ENCODE measurements at places on chromosomes 1 and 21. TPM values are rescaled to one million over a fixed set of nuclear protein-coding genes. Genes with fewer than 3 reads are reported as not detected.

Gene EXOC8
- 14.4 TPM for total RNA-seq

DNA sequence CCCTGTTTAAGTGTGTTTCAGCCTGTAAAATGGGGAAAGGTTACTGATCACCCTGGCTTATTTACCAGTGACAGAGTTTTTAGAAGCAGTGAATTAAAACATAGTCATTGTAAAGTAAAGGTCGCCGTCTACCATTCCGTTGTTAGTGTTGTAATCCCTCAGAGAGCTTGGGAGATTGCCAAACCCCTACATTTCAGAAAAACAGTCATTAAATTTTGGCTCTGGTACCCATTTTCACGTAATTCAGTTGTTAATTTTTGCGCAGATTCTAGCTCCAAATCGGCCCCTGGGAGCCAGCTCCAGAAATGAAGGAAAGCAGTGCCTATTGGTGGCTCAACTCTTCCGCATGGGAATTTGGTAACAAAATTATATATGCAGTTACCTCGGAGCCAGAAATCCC, 127.7 kb upstream of the AJAP1 start:
- H3K27me3 ChIP-seq, result peaks cover 7% of the 10 kb centered on the region
- no peak overlapping the region for H3K4me3 ChIP-seq
- no peaks in the 10 kb centered on the region for H3K4me1 ChIP-seq

DNA sequence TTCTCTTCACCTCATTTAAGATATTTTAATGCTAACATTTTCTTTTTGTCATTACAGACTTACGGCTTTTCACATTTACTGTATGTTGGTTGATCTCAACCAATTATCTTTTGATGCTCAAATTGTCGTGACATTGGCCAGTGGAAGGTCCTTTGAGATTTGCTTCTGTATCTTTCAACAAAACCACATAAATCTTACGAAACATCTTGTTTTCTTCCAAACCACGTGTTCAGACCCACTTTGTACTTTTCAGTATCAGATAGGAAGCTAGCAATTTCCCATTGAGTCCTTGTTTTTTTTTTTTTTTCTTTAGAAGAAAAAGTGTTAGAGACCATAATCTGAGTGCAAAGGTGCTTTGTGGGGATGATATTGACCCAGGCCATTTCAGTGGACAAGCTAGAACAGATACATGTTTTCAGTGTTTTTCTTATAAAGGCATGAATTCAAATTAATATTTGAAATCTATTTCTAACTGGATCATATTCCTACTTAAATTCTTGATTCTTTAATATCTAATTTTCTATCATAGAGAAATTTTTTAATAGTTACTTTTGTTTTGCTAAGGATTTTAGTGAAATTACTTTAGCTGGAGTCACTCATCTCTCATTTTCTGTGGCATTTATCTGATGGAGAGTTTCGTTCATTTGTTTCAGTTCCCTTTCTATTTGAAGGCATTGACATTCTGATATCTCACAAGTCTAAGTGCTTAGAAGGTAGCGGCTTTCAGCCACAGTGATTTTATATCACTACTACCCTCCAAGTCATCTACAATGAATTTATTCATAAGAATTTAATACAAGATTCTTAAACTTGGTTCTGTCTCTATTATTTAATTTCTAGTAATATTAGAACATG, 26.7 kb downstream of the ATG4C start:
- no peak overlapping the region for H3K27ac ChIP-seq
- DNase-seq, result no peak
- H3K4me1 ChIP-seq, result no peaks in the 10 kb centered on the region
- H3K27me3 ChIP-seq, result no peaks in the 10 kb centered on the region

DNA sequence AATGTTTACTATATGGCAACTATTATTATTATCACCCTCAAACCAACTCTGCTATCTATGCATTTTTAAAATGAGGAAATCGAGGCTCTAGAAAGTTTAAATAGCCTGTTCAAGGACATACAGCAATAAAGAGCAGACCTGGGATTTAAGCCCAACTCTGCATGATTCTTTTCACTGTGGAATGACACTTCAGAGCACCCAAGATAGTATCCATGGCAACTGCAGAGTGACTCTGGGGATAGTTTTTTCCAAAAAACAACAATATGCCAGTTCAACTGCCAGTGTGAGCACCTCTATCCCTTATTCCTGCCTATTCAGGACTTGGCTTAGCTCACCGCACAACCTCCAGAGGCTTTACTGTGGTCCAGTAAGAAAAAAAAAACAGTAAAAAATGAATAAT, 293.9 kb downstream of the BRINP2 start:
- DNase-seq, result no peak
- no peaks in the 10 kb centered on the region for H3K4me1 ChIP-seq
- no peak overlapping the region for H3K4me3 ChIP-seq

DNA sequence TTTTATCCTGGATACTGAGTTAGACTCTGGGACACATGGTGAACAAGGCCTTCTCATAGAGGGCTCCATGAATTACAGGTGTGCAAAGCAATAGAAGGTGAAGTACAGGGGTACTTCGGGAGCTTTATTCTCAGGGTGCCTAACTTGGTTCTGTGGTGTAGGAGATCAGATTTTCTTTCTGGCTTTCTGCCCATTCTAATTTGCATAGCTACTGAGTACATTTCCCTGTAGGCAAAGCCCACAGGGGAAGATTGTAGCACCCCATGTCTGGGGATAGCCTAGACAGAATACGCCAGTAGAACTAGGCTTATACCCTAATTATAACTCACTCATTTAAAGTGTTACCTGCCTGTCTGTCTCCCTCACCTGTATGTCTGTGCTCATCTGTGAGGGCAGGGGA, 49.7 kb downstream of the PGM1 start:
- no peaks in the 10 kb centered on the region for H3K4me1 ChIP-seq
- DNase-seq, result no peak
- H3K27ac ChIP-seq, result no peak overlapping the region
- H3K36me3 ChIP-seq, result peaks cover 31% of the 10 kb centered on the region

GRCh38 chr1:15649937-15650336, 32.7 kb downstream of the DDI2 start:
- DNase-seq, result no peak
- peaks cover 25% of the 10 kb centered on the region for H3K36me3 ChIP-seq
- no peaks in the 10 kb centered on the region for H3K4me1 ChIP-seq
- no peak overlapping the region for H3K27ac ChIP-seq

DNA sequence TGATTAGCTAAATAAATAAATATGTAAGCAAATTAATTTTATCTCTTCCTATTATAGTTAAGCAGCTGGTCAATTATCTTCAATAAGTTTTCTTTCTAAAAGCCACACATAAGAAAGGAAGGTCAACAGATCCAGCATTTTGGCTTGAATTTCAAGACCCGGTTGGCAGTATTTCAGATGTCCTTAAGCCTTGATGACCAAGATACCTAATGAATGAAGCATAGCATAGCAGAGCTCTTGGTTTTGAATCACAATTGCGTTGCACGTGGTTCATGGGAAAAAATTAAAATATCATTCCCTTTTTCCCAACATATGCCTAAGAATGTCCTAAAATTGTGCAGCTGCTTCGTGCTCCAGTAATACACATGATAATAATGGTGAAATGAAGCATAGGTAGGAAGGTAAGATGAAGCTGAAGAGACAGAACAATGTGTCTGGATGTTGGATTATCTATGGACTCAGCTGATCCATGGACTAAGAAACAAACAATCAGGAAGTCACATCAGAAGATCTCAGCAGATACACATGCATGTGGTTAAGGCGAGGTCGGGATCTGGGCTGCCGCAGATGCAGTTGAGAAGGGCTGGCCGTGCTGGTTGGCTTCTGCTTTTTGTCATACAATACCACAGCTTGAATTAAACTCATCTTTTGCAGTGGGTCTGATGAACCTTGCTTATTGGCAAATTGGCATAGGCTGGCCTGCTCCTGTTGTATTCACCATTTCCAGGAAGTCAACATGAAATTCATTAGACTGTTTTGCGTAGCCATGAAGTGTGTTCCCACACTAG, 284.9 kb upstream of the RUNX1 start:
- H3K27ac ChIP-seq, result no peak overlapping the region
- peaks cover 27% of the 10 kb centered on the region for H3K4me1 ChIP-seq
- H3K36me3 ChIP-seq, result peaks cover 5% of the 10 kb centered on the region
- no peaks in the 10 kb centered on the region for H3K27me3 ChIP-seq
- H3K4me3 ChIP-seq, result no peak overlapping the region

DNA sequence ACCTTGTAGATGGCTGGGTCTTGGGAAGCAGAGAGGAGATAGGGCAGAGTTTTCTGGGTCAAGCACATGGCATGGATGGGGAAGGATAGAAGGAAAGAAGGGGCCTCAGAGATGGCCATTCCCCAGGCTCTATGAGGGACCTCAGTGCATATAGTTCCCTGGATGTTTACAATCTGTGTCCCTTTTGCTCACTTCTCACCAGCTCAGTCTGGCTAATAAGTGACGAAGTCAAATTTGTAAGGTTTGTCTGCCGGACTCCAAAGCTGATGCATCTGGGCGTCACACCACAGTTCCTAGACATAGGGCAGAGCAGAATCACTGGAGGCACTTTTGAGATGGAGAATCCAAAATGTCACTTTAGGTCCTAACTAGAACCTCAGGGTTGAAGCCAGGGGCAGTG, 416.4 kb upstream of the PROX1 start:
- H3K4me1 ChIP-seq, result no peaks in the 10 kb centered on the region
- H3K27me3 ChIP-seq, result no peaks in the 10 kb centered on the region

GRCh38 chr21:45277101-45278045, 10.3 kb downstream of the POFUT2 start:
- no peaks in the 10 kb centered on the region for H3K4me1 ChIP-seq
- no peaks in the 10 kb centered on the region for H3K27me3 ChIP-seq
- DNase-seq, result peak; percentile 5
- peaks cover 14% of the 10 kb centered on the region for H3K36me3 ChIP-seq

DNA sequence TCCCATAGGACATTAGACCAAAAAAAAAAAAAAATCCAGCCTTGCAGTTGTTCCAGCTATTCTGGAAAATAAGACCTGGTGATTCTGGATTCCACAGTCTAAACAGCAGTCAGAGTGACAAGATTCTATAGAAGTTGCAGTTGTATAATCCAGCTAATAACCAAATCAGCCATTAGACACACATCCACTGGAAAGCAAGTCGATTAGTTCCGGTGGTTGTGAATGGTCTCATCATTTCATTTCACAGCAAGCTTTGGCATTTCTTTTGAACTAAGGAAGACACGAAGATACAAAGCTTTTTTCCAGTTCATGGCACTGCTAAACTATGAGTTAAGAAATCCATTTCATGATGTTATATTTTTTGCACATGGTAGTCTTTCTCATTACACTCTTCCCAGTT, 54.4 kb upstream of the FAM89A start:
- no peak overlapping the region for H3K4me3 ChIP-seq
- no peaks in the 10 kb centered on the region for H3K36me3 ChIP-seq
- H3K27ac ChIP-seq, result no peak overlapping the region
- DNase-seq, result no peak
- H3K27me3 ChIP-seq, result peaks cover 27% of the 10 kb centered on the region
- no peaks in the 10 kb centered on the region for H3K4me1 ChIP-seq

GRCh38 chr1:55194851-55195250, 20.3 kb downstream of the USP24 start:
- H3K27ac ChIP-seq, result no peak overlapping the region
- H3K27me3 ChIP-seq, result no peaks in the 10 kb centered on the region

DNA sequence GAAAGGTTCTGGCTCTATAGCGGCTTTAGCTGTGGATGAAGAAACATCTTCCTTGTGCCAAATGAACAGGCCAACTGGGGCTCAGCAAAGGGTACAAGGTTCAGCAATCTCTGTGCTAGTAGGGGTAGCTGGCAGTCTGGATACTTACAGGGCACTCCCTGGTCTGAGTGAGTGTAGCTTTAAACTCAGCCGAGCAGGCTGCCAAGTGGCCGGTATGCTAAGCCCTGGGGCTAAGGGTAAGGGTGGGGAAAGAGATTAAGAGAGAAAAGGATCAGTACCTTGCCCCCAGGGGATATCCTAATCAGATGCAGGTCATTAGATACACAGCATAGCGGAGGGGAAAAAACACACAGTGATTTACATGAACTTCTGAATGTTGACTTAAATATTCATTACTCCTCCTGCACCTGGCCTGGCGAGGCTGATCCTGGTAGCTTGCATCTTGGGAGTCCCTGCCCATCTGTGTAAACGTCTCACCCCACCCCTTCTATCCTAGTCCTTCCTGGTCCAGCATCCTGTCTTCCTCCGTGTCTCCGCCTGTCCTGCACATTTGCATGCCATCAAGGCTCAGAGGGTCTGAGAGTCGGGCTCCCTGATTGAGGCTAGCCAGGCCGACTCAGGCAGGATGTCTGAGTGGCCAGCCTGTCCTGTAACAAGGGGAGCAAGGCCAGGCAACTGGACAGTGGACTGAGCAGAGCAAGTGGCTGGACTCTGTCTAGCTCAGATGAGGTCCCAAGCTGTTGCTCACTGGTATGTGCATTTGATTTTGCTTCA, 39.5 kb upstream of the CNTN2 start:
- H3K4me1 ChIP-seq, result no peaks in the 10 kb centered on the region
- H3K27ac ChIP-seq, result no peak overlapping the region
- no peaks in the 10 kb centered on the region for H3K27me3 ChIP-seq
- H3K36me3 ChIP-seq, result no peaks in the 10 kb centered on the region
- DNase-seq, result no peak
- H3K4me3 ChIP-seq, result no peak overlapping the region

Gene DPYD
- total RNA-seq, result 11.8 TPM

- H3K27ac ChIP-seq, result no peak overlapping the region
- H3K4me3 ChIP-seq, result no peak overlapping the region
- H3K4me1 ChIP-seq, result no peaks in the 10 kb centered on the region
- H3K36me3 ChIP-seq, result peaks cover 11% of the 10 kb centered on the region
- no peak for DNase-seq
Measured at GRCh38 chr1:11184973-11185372, 4.2 kb upstream of the ANGPTL7 start.

DNA sequence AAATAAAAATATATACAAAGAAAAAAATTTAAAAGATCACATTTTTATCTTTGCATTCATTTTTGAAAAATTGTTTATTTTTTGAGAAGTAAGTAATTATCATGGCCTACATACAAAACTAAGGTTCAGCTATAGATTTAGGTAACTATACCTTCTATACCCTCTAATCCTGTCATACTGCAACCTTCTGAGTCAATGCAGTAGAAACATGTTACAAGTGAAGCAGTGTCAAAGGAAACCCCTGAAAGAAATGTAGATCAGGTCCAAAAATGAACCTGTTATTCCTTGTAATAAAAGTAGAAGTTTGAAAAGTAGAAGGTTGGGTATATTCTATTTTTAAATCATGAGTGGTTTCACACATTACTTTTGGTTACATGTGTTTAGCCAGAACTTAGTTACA, 51.3 kb downstream of the PTGS2 start:
- no peaks in the 10 kb centered on the region for H3K36me3 ChIP-seq
- no peak overlapping the region for H3K4me3 ChIP-seq
- DNase-seq, result no peak
- no peaks in the 10 kb centered on the region for H3K4me1 ChIP-seq
- H3K27ac ChIP-seq, result no peak overlapping the region

Gene SPATA45
- 0.51 TPM for total RNA-seq

All from activated CD4-positive, alpha-beta memory T cell treated with anti-CD3 and anti-CD28 coated beads for 36 hours (primary cell).